Hematopoietic multipotent progenitor cell treated with erythropoietin and hydrocortisone succinate and interleukin-3 and kit ligand, for 17 days (in vitro differentiated cells): ENCODE measurements at places on chromosomes 2 and 18.

DNA sequence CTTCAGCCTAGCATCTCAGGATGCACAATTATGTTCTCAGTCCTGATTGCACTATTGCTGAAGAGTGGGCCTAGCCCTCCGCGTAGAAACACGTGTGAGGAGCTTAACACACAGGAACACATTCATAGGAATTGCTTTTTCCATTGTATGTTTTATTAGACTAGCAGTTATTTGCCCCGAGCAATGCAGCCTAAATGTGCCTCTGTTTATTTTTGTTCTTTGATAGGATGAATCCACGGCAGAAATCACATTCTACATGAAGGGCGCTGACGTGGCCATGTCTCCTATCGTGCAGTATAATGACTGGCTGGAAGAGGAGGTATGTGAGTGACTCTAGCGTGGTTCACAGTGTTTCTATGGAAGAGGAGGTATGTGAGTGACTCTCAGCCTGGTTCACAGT, 65.9 kb upstream of the NFATC1 start:
- DNase-seq = no peak

GRCh38 chr2:42342061-42342794, 18.8 kb downstream of the COX7A2L start:
- DNase-seq = no peak

- no peak for DNase-seq
These were observed 87.1 kb downstream of the GPR39 start for GRCh38 chr2:132503701-132504100.

DNA sequence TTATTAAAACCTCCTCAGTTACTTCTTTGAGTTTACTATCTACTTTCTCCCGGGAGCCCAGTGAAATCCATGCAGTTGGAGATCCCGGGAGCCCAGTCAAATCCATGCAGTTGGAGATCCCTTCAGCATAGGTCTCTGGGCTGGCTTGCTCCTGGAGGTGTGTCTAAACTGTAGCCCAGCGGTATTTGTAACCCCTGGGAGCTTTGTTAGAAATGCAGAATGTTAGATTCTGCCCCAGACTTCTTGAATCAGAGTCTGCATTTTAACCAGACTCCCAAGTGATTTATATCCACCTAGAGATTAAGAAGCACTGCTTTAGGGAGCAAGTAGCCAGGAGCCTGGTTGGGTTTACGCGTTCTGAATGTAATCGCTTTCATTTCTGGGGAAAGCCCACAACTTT, 54.5 kb downstream of the ARHGAP28 start:
- DNase-seq = no peak

DNA sequence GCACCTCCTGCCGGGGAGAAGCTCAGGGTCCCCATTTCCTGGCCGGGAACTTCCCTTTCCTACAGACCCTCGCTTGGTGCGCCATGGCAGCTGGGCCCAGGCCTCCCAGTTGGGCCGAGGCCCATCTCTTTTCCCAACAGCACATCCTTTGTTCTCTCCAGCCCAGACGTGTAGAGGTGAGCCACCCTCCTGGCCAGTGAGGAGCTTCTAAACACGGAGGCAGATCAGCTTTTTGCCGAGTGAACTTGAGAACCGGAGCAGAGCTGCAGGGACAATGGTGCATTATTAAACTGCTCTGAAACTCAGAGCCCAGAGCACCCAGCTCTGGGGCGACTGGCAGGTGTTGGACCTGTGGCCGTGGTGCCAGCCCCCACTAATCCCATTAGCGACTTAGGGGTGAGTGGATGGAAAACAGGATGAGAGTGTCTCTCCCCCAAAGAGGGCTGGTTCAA, 25.4 kb downstream of the SH3BP4 start:
- DNase-seq = no peak

DNA sequence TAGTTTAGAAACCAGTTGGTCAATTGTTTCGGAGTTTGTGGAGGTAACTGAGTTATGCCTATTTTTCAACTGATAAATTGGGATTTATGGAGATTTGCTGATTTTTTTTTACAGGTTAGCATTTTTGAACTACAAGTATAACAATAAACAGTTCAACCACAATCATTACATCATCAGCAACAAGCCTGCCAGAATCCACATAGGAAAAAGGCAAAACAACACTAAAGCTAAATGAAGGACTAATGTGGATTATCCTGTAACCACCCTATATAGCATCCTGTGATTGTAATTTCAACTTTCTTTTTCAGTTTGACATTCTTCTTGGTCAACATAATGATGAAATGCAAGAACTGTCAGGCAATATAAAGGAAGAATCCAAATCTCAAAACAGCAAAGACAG, 76.5 kb downstream of the CCDC102B start:
- DNase-seq = no peak

DNA sequence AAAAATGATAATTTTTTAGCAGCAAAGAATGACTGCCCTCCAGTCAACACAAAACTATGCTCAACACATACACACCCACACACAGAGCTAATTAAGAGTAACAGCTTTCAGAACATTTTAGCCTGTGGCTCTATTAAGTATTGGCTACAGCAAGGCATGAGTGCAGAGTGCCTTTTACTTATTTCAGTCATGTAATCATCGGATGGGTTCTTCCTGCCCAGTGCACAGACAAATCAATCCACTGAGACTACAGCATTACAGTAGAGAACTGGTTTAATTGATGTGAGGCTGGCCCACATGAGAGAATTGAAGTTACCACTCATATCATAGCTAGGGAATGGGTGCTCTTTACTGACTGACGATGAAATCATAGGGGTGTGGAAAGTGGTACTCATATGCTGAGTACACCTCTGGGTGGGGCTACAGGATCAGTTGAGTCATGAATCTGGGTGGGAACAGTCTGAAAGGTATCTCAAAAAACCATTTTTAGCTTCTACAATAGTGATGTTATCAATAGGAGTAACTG, 241.0 kb downstream of the FSIP2 start:
- no peak for DNase-seq

- no peak for DNase-seq
These were observed 73.8 kb downstream of the HDAC4 start for GRCh38 chr2:239326831-239327535.

- no peak for DNase-seq
These were observed 48.6 kb downstream of the EMILIN2 start for GRCh38 chr18:2895391-2895790.

- no peak for DNase-seq
These were observed 73.1 kb upstream of the RMDN2 start for GRCh38 chr2:37851828-37852584.

DNA sequence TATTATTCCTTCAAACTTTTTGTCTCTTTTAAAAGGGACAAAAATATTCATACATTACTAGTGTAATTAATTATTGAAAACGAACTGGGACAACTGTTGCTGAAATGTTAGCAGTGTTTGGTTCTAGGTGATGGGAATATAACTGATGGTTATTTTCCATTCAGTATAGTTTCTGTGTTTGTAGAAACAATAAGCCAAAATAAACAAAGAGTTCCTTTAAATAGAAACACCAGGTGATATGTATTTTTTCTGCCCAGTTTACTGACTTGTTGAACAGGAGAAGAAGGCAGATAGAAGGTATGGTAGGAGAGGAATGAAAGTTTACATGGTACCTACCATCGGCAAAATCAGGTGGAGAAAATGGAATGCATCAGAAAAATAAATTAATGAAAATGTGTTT, 74.2 kb downstream of the LYPD6B start:
- DNase-seq = no peak

- no peak for DNase-seq
These were observed 926 bp downstream of the SERPINB8 start for GRCh38 chr18:63970809-63971205.

- DNase-seq = no peak
These were observed 120.7 kb upstream of the AGAP1 start for GRCh38 chr2:235373171-235373570.

- no peak for DNase-seq
These were observed 512.9 kb upstream of the ACVR2A start for GRCh38 chr2:147331790-147332419.

DNA sequence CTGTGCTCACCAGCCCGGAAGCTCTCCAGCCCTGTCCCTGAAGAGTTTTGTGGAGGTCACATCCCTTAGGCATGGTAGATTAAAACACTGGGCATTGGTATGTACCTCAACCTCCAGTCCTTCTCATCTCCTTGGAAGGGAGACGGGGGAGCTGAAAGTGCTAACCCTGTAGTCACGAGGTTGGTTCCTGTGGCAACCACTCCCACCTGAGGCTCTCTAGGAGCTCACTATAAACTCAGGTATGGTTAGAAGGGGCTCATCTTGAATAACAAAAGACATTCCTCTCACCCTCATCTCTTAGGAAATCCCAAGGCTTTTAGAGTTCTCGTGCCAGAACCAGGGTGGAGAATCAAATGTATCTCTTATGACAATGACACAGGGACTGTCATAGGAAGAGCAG, 43.0 kb upstream of the MGAT4A start:
- no peak for DNase-seq

DNA sequence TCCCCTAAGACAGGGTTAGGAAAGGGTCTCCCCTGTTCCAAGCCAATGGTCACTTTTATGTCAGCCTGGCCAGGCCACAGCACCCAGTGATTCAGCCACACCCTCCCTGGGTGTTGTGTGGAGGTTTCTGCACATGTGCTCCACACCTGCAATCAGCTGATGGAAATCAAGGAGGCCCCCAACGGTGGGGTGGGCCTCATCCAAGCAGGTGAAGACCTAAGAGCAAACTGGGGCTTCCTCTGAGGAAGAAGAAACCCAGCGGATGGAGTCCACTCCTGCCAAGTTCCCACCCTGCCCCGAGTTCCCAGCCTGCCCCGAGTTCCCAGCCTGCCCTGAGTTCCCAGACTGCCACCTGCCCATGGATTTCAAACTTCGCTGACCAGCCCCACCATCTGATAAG, 55.4 kb downstream of the KIF1A start:
- DNase-seq = no peak

DNA sequence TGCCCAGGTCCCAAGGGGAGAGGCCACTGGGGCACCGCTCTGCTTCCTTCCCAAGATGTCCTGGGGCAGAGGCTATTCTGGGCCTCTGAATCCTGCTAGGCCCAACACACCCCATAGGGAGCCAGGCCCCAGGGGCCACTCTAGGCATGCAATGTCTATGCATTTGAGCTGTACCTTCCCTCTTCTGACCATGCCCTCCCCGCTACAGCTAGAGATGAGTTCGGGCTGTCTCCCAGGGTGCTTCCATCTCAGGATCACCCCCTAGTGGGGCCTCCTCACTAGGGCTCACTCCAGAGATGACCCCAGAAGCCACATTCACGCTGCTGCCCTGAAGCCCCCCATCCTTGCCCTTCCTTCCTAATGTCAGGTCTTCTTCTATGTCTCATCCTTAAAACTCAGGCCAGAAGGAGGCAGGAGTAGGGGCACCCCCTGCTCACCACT, 54.4 kb downstream of the TNS1 start:
- DNase-seq = no peak
